ENCODE measurements at places on chromosomes 11 and 22.

GRCh38 chr11:111582163-111582562 is 20.1 kb upstream of the SIK2 start:
- DNase-seq = no peak

DNA sequence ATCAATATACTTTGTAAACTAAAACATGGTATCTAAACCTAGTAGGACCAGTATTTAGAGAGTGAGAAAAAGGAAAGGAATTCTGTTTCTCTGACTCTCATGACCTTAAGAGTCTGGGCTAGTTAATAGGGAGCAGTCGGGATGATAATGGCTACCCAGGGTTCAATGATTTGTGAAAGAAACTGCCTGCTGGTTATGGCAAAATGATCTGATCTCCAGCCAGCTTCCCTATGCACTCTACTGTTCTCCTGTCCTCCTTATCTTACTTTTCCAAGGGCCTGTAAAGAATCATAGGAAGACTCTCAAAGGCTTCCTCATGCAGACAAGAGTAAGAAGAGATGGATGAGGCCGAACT is 193.1 kb upstream of the PITPNB start:
- no peak for DNase-seq

- DNase-seq = no peak
Measured at GRCh38 chr22:45101515-45102227, 62.1 kb upstream of the NUP50 start.

GRCh38 chr22:29072979-29073617 is at the start of gene KREMEN1:
Gene KREMEN1, plus strand, starts transcription at chr22:29073035. Its CDS starts 96 bp downstream, at chr22:29073131.
- DNase-seq = no peak

DNA sequence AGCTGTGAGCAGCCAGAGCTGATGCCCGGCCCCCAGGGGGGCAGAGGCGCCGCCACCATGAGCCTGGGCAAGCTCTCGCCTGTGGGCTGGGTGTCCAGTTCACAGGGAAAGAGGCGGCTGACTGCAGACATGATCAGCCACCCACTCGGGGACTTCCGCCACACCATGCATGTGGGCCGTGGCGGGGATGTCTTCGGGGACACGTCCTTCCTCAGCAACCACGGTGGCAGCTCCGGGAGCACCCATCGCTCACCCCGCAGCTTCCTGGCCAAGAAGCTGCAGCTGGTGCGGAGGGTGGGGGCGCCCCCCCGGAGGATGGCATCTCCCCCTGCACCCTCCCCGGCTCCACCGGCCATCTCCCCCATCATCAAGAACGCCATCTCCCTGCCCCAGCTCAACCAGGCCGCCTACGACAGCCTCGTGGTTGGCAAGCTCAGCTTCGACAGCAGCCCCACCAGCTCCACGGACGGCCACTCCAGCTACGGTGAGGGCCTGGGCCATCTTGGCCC is 6.1 kb downstream of the CDC42EP1 start:
- DNase-seq = no peak

GRCh38 chr11:10158461-10158860 is 135.6 kb downstream of the SBF2 start:
- no peak for DNase-seq

DNA sequence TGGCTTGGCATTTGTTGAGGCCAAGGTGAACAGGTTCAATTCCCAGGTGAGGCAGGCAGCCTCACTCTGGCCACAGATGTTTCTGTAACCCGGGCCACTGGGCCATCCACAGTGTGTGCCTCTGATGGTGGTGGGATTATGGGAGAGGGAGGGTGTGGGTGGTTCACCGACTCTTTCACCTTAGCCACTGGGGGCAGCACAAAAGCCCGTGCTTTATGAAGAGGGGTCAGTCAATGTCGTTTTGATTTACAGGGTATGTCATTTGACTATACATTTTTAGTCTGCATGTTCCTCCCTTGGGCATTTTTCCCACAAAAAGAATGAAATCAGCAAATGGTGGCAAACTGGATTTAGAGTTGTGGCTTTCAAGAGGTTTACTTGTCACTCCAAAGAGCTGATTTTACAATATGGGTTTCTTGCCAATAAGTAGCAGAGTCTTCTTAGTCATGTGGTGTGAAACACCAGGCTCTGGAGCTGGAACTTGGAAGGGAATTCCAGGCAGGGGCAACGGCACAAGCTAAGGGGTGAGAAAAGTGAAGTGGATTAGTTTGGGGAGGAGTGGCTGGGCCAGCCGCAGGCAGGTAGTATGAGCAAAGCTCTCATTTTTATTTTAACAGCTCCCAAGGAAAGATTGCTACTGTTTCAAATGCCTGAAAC is 217.8 kb upstream of the ZBED5 start:
- no peak for DNase-seq

DNA sequence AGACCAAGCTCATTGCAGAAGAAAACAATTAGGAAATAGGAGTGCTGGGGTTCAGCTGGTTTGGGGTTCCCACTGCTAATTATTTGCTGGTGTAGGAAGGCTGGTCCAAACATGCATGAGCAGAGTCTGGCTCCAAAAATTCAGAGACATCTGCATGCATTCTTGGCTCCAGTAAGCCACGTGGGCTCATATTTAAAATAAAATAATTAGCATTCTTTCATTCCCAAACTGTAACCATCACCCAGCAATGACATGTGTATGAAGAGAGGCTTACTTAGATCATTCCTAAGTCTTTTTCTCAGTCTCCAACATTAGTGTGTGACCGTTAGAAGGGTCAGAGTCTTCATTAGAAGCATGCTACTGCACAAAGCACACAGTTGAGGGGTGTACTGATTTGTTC is 58.4 kb downstream of the EFCAB6 start:
- DNase-seq = no peak

GRCh38 chr11:101915791-101916291 is 481 bp downstream of the ANGPTL5 start:
- no peak for DNase-seq

GRCh38 chr22:30273711-30274436 is 7.2 kb upstream of the OSM start:
- DNase-seq = no peak

GRCh38 chr22:46055911-46056545 is 79.1 kb upstream of the WNT7B start:
- no peak for DNase-seq

GRCh38 chr11:111729071-111729830 is 36.9 kb downstream of the PPP2R1B start:
- no peak for DNase-seq

DNA sequence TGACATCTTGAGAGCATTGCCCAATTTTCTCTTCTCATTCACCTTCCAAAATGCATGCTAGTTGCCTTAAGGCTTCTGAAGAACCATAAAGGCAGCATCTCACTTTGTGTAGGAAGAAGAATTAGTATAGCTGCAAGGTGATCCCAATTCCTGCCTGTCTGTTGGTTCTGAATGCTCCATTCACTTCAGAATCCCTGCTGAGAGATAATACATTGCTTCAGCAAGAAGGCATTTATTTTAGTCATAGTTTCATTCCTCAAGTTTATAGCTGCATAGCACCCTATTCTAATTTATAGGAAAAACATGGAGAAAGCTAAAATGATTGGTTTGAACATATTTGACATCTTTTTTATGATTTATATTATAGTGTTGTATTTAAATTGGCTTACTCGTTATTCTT is 181.3 kb downstream of the METTL15 start:
- no peak for DNase-seq

- DNase-seq = no peak
Measured at GRCh38 chr22:46798366-46799350, 36.2 kb downstream of the TBC1D22A start.

- no peak for DNase-seq
Measured at GRCh38 chr11:44986315-44986714, 35.6 kb upstream of the TP53I11 start.

- DNase-seq = no peak
Measured at GRCh38 chr22:37731804-37732471, 35.1 kb downstream of the TRIOBP start.

DNA sequence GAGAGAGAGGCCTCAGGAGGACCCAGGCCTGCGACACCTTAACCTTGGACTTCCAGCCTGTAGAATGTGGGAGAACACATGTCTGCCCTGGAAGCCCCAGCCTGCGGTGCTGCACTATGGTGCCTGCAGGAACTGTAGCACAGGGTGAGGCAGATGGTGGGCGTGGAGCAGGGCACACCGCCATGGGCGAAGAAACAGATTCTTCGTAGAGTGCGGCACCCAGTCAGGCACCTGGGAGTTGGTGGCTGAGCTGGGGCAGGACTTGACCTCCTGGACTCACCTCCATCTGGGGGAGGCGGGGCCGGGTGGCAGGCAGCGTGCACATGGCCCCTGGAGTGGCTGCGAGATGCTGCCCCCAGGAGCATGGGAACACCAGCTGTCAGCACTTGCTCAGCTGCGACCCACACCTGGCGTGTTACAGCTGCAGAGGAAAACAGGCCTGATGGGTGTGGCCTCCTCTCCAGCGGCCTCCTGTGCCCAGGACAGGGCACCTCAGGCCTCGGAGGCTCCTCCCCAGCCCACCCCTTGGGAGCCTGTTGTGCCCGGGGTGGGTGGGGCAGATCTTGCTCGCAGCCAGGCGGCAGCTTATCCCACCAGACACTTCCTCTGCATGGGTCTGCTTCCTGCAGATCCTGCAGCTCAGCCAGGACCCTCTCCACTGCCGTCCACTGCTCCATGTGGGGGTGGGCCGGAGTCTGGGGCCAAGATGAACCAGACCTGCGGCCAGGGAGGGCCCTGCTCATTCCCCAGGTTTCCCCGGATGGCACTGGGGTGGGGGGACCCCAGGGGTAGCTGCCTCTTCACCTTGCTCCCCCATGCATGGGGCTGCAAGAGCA is 80.4 kb downstream of the MYEOV start:
- DNase-seq = no peak
